ENCODE measurements at places on chromosomes 5 and 9.

DNA sequence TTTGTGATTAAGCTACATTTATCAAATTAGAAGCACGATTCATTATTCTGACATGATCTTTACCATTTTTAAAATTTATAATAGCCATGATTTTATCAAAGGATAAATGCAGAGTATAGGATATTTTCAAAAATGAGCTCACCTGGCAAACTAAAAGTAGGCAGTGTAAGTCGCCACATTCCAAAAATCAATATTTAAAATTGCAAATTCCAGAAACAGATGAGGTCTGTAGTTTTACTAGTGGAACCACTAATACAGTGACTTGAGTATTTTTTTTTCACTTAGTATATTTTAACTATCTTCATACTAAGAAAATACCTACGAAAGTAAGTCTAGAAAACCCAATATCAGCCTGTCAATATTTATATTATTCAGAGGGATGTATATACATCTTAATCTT lies 164.2 kb downstream of the PDE4D start:
- no peak for DNase-seq

- DNase-seq: no peak
Observed at GRCh38 chr9:98312365-98312764, 56.9 kb upstream of the TBC1D2 start.

GRCh38 chr5:50710838-50711237 lies 44.4 kb downstream of the PARP8 start:
- no peak for DNase-seq

GRCh38 chr5:149062371-149063016 lies 368 bp downstream of the SH3TC2 start:
- DNase-seq: no peak

GRCh38 chr5:31551878-31552277 lies 19.8 kb downstream of the C5orf22 start:
- DNase-seq: no peak

DNA sequence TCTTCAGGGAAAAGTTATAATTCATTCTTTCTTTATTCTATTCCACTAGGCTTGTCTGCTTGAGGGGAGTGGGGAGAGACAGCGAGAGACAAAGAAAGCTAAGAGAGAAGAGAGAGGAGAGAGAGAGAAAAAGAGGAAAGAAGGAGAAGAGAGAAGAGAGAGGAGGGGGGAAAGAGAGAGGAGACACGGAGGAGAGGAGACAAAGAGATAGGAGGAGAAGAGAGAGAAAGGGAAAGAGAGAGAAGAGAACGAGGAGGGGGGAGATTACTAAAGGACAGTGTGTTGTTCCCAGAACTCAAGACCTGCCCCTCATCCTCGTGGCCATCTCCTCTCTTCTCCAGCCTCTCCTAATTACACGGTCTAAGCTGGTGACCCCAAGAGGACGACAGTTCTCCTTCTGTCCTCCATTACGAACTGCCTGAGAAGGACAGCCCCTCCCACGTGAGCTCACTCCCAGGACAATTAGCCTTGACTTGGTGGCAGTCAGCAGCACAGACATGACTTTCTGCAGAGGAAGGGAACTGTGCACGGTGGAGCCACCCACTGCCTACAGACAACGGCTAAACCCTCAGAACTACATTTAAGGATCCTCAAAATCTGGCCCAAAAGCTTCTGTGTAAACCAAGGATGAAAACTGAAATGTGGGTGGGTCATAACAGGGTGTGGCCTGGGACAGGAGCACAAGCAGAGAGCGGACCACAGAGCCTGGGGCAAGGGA lies 99.1 kb downstream of the COL23A1 start:
- no peak for DNase-seq

DNA sequence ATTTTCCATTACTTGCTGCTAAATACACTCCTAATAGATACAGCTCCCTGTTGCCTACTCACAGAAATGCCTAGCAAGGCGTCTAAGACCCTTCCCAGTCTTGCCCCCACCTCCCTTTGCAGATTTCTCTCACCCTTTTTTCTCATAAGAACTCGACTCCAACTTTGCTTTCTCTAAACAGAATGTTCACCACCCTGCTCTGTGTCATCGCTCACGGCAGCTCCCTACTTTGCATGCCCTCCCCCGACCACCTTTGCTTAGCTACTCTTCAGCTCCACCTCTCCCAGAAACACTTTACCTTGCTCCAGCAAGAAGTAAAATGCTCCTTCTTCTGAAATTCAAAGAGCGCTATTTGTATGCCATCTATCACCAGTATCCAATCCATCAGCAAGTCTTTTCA lies 15.2 kb upstream of the PPP1R2B start:
- DNase-seq: no peak

GRCh38 chr5:53011233-53011632 lies 22.1 kb downstream of the ITGA2 start:
- no peak for DNase-seq

GRCh38 chr9:136995772-136996311 lies 526 bp downstream of the CLIC3 start:
- DNase-seq: no peak

- DNase-seq: no peak
Observed at GRCh38 chr5:3123763-3124157, 372.3 kb upstream of the IRX2 start.

- no peak for DNase-seq
Observed at GRCh38 chr5:63055421-63055820, 476.8 kb downstream of the LRRC70 start.

GRCh38 chr5:127960270-127960691 lies 123.3 kb upstream of the SLC12A2 start:
- no peak for DNase-seq

DNA sequence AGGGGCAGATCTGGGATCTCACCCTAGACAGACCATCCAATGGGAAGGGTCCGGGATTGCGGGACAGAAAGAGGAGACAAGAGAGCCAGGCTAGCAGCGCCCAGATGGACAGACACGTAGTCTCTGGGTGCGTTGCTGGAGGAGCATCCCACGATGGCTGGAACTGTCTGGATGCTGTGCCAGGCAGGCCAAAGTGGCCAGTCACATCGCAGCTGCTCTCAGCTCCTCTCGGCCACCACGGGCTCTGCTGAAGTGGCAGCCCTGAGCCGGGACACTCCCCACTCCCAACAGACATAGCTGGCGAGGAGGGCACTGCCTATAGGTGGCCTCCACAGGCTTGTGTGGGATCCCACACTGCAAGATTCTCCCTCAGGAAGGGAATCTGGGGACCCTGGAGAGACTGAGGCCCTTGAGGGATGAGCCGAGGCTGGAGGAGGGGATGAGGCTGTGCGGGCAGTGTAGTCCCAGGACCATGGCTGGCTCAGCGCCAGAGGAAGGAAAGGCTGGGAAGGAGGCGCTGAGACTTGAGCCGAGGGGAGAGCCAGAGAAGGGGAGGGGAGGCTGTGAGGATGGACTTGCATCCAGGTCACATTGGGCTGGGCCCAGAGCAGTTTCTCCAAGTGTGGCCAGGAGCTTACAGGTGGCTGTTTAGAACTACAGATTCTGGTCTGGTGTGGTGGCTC lies 10.3 kb upstream of the WDR5 start:
- no peak for DNase-seq

GRCh38 chr9:33042473-33042872 lies 17.4 kb downstream of the DNAJA1 start:
- DNase-seq: no peak

GRCh38 chr5:130652176-130652575 lies 512.9 kb downstream of the HINT1 start:
- DNase-seq: no peak

- DNase-seq: no peak
Observed at GRCh38 chr5:131944702-131945550, 537 bp downstream of the MEIKIN start.

DNA sequence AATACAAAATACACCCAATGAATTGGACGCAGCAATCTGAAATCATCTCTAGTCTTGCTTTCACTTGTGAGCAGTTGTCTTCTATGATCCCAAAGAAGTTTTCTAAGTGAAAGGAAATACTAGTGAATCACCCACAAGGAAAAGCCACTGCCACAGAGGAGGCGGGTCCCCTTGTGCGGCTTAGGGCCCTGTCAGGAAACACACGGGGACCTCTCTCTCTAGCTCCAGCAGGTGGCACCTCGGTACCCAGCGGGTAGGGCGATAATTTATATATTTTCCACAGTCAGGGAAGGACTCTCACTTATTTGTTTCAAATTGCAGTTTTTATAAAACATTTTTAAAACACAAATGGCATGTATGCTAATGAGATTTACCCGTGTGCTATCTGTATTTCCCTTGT lies 417.1 kb downstream of the KDM4C start:
- no peak for DNase-seq

DNA sequence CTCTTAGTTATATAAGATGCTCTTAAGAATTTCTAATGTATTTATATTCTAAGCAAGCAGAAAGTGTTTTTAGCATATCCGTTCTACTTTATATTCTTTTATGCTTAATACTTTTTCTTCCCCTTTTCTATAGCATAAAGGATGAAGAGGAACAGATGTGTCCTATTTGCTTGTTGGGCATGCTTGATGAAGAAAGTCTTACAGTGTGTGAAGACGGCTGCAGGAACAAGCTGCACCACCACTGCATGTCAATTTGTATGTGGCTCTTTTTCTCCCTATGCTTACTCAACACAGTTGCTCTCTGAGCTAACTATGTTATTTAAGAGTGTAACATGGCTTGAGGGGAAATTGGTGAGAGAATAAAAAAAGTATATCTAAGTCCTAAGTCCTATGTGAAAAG lies 37.6 kb upstream of the SETD9 start:
- DNase-seq: no peak

DNA sequence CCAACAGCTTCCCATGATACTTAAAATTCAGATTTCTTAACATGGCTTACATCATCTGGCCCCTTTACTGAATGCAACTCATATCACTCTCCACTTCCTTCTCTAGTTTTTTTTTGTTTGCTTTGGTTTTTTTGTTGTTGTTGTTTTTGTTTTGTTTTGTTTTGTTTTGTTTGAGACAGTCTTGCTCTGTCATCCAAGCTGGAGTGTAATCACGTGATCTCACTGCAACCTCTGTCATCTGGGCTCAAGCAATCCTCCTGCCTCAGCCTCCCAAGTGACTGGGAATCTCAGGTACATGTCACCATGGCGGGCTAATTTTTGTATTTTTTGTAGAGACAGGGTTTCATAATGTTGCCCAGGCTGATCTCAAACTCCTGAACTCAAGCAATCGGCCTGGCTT lies 41.4 kb downstream of the CPLANE1 start:
- no peak for DNase-seq

- no peak for DNase-seq
Observed at GRCh38 chr5:170619869-170620268, 116.0 kb downstream of the KCNIP1 start.

GRCh38 chr5:139806726-139807646 lies 11.4 kb downstream of the PSD2 start:
- no peak for DNase-seq

DNA sequence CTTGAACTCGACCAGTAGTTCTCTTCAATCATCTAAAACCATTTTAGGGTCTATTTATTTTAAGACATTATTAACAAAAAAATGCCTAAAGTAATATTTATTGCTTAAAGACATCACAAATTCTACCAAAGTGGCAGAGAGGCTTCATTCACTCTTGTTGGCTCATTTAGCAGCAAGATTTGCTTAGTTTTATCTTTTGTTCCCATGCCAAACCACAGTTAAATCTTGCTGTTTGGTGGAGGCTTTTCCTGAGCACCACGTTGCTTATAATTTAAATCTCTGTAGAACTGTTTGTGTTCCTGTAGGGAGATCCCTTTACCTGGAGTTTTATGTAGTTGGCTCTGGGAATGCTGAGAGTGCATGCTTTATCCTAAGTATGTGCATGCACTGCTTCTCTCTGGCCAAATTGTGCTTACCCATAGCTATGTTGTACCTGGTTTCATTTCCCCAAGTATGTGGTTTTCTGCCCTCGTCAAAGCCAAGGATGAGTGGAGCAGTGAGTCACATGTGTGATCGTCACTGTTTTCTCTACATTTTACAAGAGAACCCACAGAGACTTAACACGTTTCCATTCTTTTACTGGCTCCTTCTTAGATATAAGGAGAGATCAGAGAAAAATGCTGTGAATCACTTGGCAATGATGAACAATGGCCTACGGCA lies 42.1 kb upstream of the MAST4 start:
- no peak for DNase-seq

DNA sequence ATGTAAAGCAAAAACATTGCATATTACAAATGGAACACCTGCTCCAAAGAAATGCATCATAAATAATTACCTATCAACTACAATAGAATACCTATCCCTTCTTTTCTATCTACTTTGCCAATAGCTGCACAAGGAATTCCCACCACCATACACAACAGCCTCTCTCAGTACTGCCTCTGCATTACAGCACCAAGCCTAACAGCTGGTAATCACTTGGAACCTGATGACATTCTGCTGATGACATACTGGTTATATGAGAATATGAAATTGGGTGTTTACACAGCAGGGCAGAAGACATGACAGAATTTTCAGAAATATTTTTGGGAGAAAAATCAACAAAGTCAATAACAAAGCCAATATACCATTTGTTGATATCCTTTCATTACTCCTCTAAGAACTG lies 43.2 kb downstream of the PSMB7 start:
- DNase-seq: no peak

DNA sequence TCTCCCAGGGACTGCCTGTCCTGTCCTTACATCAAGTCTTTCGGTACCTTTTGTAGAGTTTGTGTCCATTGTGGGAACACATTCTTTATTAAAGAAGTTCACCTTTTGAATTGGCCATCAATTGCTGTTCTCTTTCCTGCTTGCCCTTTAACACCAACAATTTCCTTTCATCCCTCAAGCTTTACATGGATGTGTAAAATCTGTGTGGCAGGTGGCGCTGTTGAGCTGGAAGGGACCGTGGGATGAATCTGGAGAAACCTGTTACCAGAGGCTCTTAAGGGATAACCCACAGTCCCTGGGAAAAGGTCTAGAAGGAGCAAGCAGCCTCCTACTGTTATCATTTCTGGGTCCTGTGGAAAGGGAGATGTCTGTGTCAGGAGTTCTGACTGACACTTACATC lies 7.9 kb upstream of the ZFP62 start:
- DNase-seq: no peak

DNA sequence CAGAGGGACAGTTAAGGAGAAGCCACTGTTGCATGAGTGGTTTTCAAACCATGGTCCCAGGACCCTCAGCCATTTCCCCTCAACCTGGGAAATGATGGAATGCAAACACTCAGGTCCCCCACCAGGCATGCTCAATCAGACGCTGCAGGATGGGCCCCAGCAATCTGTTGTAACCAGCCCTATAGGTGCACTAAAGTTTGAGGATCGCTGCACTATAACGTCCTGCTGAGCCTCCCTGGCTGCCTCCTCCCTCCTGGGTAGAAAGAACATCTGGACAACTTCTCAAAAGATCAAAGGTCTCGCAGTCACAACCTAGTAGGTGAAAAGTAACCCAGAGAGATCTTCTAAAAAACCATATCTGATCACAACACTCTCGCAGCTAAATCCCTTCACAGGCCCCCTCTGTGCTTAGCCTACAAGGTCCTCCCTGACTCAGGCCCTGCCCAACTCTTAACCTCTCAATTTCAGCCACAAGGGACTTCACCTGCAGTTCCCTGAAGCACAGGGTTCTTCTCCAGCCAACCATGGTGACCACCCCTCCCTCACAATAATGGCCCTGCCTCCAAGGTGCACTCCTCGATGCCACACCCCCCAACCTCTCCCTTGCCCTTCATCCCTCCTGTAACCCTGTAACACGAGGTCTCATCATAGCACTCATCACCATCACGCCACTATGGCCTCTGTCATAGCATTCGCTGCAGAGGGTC lies 3.5 kb downstream of the SHB start:
- DNase-seq: no peak

- no peak for DNase-seq
Observed at GRCh38 chr5:113376640-113377039, 58.1 kb downstream of the TSSK1B start.

Data from iPS DF 19.7 (cell line).